ENCODE measurements at places on chromosomes 11 and 22.

DNA sequence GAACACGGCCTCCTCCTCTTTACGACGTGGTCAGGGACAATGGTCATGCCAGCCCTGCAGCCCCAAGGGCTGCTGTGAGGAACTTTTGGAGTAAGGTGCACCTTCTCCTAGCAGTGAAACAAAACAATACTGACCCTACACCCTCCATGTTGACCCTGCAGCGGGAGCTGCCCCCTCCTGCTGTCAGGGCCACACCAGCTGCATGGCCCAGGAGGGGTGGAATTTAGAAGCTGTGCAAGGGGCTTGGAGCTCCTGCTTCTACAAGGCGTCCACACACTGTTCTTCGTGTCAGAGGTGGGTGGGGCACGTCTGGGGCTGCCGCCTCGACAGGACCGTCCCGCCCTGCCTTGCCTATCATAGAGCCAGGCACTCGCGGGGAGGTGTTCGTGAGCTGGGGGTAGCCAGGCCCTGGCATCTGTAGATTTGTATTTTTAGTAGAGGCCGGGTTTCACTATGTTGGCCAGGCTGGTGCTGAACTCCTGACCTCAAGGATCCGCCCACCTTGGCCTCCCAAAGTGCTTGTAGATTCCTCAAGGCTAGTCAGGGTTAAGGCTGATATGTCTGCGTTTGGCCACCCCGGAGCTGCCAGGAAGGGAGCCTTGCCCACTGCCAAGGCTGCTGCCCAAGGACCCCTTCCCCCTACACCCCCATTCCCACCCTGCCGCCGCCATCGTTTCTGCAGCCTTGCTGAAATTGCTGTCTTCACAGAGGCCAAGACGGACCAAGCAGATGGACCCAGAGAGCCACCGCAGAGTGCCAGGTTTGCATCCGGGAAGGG lies 15.9 kb downstream of the INCENP start:
- DNase-seq, result no peak

- DNase-seq, result no peak
Observed at GRCh38 chr11:21614961-21615360, 577.9 kb upstream of the ANO5 start.

DNA sequence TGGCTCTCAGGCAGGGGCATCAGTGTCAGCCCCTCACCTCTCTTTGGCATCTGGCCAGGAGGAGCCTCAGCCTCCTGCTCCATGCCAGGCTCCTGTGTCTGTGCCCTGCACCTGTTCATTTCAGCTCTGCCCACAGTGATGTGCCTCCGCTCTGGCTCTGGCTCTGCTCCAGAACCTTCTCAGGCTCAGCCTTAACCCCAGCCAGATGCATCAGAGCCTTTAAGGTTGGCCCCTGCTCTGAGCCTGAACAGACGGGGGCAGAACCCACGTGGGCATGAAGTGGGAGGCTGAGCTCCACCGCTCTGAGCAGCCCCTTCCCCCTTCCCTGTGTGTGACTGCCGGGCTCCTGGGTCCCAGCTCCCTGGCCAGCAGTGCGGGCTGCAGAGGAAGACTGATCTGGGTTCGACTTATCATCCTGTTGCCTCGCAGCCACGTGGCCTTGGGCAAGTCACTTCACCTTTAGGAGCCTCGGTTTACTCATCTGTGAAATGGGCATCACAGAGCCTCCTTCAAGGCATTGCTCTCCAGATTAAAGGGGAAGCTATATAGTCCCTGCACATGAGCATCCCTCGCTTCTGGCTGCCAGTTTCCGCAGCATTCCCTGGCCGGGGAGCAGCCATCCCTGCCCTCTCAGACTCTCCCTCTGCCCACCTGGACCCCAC lies 44.7 kb upstream of the RTL6 start:
- DNase-seq, result no peak

- no peak for DNase-seq
Observed at GRCh38 chr22:25566186-25566897, 1.9 kb downstream of the GRK3 start.

DNA sequence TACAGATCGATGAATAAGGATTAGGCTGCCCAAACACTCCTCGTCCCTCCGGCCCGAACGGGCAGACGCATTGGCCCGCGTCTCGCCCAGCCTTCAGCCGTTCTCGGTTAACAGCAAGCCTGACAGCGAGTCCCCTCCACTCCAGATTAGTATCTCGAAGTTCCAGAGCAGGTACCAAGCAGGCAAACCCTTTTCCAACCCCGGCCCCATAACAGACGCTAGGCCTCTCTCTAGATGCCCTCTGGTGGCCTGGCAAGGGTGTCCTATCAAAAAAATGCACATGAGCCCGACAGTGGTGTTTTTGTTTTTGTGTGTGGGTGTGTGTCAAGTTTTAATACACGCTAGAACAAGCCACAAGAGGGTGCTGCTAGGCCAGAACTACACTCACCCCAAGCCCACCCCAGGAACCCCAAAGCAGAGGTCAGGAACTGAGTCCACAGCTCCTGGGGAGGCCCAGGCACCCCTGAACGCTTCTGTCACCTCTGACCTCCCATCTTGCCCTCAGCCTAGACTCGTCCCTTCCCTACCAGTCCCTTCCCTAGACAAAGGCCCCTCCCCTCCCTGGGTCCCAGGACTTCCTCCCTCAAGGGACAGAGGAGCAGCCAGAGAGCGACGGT lies 658 bp upstream of the ARFGAP2 start:
- DNase-seq, result no peak

DNA sequence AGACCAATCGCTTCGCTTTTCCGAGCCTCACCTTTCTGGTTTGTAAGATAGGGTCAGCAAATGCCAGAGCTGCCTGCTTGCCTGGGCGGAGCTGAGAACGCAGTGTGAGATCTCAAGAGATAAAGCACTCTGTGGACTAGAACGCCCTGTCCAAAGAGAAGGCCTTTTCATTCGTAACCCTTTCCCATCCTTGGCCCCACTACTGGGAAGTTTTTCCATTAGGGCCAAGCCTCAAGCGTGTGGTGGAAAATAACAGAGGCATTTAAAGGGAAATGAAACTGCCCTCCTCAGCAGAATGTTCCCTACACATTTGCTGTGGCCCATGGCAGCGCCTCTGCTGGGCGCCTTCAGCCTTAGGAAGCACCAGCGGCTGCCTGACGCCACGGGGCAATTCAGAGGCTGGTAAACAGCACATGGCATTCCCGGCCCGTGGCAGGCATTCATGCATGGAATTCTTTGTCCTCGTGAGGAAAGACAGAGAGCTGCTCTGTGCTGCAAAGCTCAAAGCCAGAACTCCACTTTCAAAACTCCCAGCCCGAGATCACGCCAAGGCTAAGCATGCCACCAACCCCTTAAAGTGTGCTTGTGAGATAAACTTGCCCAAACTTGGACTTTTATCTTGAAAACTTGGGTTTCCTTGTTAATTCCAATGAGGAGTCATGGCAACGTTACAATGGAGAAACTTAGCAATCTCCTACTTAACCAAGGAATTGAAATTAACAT lies 38.1 kb downstream of the AHNAK start:
- no peak for DNase-seq

GRCh38 chr22:40685406-40685805 lies 6.1 kb downstream of the MCHR1 start:
- DNase-seq, result no peak

DNA sequence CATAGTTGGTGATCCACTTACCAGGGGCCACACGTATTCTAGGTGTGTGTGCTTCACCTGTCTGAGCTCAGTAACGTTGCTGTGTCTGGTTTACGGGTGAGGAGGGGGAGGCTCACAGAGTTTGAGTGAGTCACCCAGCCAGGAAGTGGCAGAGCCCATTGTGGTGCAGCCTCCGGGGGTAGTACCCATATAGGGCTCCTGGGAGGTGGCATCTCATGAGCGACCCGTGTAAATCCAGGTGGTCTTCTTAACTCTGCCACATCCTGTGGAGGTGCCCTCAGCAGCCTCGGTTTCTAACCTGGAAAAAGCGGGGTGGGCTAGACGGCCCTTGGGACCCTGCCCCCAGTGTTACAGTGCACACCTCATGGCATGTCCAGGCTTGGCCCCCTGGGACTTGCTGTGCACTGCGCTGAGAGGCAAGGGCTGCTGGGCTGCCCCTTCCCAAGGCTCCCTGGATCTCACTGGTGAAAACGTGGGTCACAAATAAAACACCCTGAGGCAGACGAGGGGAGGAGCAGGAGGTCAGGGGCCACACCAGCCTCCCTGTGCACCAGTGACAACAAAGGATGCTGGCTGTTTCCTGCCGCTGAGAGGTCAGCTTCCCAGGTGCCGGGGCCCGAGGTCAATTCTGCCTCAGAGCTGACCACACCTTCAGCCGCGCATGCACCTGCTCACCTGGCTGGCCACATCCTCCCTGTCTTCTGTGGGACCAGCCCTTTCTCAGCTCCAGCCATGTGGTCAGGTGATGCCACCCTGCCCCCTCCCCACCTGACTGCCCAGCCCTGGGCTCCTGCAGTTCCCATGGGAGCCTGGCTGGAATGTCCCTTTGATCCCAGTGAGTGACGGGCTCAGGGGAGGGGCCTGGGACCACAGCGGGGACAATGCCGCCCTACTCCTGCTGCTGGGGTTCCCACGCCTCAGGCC lies 305.1 kb downstream of the CTTN start:
- DNase-seq, result no peak

DNA sequence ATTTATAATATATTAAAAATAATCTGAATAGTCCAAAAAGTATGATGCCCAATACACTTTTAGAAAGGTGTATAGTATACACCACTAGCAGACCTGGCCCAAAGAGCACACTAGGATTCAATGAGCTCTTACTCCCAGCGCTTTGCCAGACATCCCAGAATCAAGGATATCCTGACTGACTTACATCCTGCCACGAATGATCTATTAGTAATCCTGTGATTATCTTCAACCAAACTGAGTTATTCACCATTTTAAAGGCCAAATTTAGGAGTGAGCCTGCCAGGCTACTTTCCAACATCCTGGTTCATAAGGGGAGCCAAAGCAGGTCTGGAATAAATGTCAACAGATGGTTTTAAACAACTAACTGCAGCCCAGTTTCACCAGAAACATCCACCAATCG lies 60.8 kb upstream of the FAM181B start:
- DNase-seq, result no peak

GRCh38 chr11:103358251-103358650 lies 249.0 kb downstream of the DYNC2H1 start:
- no peak for DNase-seq

GRCh38 chr11:44071157-44071556 lies 5.1 kb downstream of the ACCS start:
- no peak for DNase-seq

DNA sequence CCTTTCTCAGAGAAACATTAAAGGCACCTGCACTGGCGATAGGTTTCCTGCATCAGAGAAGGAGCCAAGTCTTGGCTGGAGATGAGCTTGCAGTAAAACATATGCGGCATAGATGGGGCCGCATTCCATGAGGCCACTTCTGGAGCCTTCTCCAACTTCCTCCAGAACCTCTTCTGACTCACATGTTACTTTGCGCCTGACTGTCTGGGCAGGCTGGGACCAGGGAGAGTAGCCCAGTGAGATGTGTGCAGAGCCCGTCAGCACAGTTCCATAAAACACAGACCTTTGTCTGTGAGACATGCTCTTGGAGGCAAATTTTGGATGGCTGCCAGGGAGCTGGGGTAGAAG lies 55.4 kb upstream of the BID start:
- DNase-seq, result no peak

- DNase-seq, result no peak
Observed at GRCh38 chr11:66614073-66614472, 2.4 kb upstream of the RBM14 start.

DNA sequence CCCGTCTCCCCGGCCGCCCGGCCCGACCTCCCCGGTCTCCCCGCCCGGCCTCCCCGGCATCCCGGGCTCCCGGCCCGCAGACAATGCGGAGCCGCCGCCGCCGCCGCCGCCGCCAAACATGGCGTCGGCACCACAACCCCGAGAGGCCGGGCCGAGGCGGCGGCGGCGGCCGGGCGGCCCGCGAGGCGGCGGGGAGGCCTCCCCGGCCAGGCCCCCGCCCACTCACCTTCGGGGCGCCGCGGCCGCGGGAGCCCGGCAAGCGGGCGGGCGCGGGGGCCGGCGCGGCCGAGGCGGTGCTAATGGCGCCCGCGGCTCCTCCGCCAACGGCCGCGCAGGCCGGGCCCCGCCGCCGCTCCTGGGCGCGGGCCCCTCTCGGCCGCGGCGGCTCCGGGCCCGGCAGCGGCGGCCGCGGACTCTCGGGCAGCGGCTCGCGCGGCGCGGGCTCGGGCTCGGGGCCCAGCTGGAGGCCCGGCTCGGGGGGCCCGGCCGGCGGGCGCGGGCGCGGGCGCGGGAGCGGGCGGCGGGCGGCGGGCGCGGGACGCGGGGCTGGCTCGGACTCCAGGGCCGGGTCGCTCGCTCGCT lies 311 bp downstream of the BRD1 start:
- no peak for DNase-seq

- no peak for DNase-seq
Observed at GRCh38 chr22:19921544-19922081, 20.0 kb upstream of the COMT start.

- no peak for DNase-seq
Observed at GRCh38 chr11:15641271-15642045, 526.7 kb downstream of the INSC start.

DNA sequence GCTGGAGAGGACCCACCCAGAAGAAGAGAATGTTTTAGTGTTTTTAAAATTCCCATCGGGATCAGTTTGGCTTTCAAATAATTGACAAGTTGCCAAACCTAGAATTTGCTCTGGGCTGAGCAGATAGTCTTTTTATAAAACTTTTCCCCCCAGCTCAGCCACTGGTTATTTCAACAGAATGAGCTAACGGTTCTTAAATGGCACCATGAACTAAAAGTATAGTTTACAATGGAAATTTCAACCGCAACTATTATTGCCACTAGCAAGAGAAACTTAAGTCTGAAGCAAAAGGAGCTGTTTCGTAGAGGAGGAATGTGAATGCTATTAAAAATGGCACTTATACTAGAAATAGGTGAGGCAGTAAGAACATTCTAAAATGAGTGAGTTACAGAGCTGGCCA lies 3.4 kb downstream of the DKK3 start:
- DNase-seq, result no peak

DNA sequence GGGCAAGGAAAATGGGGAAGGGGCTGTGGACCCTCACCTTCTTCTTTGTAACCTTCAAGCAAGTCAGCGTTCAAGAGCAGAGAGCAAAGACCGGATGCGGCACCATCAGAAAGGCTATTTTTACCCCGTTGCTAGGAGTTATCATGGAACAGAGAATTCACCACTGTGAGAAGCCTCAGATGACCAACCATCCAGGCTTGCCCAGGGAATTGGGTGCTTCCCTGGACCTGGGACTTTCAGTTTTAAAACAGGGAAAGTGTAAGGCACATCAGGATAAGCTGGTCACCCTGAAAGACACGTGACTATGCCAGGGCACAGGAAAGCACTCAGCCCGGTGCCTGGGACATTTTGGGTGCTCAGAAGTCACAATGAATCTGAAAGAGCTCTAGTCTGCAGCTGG lies 10.4 kb downstream of the GALNT18 start:
- no peak for DNase-seq

GRCh38 chr11:65653229-65654225 lies 9.2 kb downstream of the RELA start:
- DNase-seq, result no peak

All from stimulated activated effector memory CD8-positive, alpha-beta T cell treated with anti-CD3 and anti-CD28 coated beads, Interleukin-12 subunit alpha, Interleukin-12 subunit beta, amount 100 ng/mL, for 72 hours (primary cell).